ENCODE measurements at places on chromosomes 13 and 19.

DNA sequence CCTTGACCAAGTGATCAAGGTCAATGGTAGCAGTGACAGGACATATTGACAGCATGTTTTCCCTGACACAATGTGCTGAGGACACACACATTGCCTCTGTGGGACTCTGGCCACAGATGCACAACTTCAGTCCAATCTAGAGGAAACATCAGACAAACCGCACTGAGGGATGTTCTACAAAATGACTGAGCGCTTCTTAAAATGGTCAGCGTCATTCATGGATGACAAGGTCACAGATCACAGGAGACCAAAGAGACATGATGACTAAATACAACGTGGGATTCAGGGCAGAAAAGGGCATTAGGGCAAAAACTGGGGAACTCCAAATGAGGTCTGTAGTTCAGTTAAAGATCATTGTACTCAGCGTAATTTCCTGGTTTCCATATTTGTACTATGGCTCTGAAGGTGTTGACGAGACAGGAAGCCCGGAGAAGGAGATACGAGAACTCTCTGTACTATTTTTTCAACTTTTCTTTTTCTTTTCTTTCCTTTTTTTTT is 20.6 kb downstream of the PBX4 start:
- DNase-seq = no peak

DNA sequence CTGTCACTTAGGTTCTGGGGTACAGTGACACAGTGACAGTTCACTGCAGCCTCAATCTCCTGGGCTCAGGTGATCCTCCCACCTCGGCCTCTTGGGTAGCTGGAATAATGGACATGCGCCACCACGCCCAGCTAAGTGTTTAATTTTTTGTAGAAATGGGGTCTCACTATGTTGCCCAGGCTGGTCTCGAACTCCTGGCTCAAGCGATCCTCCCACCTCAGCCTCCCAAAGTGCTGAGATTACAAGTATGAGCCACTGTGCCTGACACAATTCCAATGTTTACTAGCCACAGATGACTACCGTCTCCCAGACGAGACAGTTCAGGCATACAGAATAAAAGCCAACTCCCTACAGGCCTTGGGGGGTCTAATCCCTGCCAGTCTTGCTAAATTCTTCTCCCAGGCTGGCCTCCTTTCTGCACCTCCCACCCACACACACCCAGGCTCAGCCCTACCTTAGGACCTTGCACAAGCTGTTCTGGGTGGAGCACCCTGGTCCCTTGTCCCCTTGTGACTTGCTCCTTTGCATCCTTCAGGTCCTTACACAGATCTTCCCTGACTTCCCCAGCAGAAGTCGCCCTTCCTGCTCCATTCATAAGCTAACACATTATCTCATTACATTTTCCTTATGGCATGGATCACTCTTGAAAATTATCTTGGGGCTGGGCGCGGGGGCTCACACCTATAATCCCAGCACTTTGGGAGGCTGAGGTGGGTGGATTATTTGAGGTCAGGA is 106.4 kb downstream of the INSR start:
- no peak for DNase-seq

DNA sequence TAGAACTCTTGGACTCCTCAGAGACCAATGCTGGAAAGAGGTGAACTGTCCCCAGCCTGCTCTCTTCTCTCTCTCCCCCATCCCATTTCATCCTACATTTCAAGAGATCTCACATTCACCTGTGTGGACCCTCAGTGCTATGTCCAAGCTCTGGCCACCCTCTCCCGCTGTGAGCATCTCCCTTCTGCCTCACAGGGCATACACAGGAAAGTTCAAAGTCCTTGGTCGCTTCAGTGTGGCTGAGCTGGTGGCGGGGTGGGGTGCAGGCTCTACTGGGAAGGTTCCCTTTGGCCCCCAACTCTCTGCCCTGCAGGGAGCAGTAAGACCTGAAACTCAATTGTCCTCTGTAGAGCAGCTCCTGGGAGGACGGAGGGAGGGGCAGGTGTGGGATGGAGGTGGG is 27.0 kb downstream of the SPTBN4 start:
- DNase-seq = no peak

- DNase-seq = no peak
Measured at GRCh38 chr13:85373322-85373721, 425.9 kb downstream of the SLITRK6 start.

- no peak for DNase-seq
Measured at GRCh38 chr13:48317511-48318376, 14.2 kb downstream of the RB1 start.

GRCh38 chr19:13865571-13866462 is 11.1 kb upstream of the NANOS3 start:
- no peak for DNase-seq

GRCh38 chr13:113371061-113371460 is 7.1 kb upstream of the GRTP1 start:
- DNase-seq = no peak

DNA sequence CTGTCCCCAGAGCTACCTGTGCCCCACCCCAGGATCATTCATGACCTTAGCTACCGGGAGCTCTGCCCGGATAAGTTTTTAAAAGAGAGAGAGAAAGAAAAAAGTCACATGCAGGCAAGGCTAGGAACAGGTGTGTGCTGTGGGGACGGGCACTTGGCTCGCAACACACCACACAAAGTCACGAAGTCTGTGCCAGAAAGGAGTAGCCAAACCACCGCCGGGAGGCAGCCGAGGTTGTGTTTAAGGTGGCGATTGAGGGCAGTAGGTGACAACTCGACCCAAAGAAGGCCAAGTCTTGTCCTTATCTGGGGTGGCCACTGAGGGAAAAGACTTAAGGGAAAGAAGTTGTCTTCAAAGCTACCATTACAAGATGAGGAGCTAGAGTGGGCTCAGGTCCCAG is 4.6 kb upstream of the TSHZ3 start:
- DNase-seq = no peak

DNA sequence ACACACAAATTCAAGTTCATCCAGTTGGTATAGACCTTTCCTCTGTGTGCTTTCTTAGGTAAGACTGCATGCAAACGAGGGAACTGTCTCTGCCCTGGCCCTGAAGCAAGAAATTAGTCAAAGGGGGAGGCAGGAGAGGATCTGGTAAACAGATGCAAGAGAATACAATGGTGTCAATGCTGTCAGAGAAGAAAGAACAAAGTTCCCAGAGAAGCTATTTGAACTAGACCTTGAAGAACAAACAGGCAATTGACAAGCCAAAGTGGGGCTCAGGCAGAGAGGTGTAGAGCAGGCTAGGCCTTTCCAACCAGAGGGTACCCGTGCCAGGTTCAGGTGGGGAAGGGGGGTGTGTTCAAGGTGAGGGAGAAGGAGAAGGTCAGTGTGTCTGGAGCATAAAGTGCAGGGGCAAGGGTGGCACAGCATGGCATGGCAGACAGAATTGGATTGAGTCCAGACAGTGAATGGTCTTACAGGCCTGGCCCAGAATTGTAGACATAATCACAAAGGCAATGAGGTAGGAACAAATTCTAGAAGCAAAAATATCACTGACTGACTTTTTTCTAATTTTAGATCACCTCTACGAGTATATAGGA is 95.0 kb upstream of the STARD13 start:
- DNase-seq = no peak

- no peak for DNase-seq
Measured at GRCh38 chr13:36918246-36919131, 1.5 kb downstream of the SMAD9 start.

DNA sequence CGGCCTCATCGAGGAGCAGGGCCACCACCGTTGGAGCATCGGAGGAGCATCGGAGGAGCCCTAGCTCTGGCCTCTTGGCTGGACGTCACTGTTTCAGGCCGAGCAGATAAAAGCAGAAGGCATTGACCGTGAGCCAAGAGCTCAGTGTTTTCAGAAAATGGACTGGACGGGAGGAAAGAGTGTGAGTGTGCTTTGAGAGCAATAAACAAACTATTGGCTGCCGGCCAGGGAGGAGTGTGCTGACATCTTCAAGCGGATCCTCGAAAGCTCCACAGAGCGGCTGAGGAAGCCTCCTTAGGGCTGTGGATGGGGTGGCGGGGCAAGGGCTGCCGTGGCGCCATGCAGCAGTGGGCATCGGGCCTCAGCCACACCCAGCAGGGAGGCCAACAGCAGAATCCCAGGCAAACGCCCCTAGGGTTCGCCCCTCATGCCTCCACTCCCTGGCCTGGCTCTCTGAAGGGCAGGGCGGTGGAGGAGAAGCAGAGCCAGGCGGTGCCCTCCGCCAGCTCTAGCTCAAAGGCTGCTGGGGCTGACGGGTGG is 41.8 kb downstream of the IRS2 start:
- DNase-seq = no peak

- DNase-seq = no peak
Measured at GRCh38 chr19:5903056-5903623, 450 bp downstream of the NDUFA11 start.

- DNase-seq = no peak
Measured at GRCh38 chr19:6540918-6541689, 10.3 kb downstream of the TNFSF9 start.

GRCh38 chr19:30428844-30429243 is 56.7 kb downstream of the ZNF536 start:
- no peak for DNase-seq

GRCh38 chr13:107275945-107276614 is 708.1 kb upstream of the ARGLU1 start:
- no peak for DNase-seq

DNA sequence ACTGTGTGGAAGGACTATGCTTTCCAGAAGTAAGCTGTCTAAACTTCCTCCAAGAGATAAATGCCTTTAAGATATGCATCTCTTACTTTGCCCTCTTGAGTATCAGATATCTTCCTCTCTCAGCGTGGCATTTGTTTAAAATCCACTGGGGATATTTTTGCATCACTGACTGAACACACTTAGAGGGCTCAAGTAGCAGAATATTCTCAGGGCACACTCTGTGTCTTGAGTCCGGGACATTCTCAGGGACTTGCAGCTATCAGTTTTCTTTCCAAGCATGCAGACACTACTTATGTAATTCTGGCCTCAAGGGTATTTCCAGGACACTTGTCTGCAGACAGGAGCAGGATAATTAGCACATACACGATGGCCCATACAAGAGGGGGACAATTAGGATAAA is 84.7 kb downstream of the ERCC5 start:
- DNase-seq = no peak

- DNase-seq = no peak
Measured at GRCh38 chr19:15445807-15446376, 3.9 kb downstream of the WIZ start.

DNA sequence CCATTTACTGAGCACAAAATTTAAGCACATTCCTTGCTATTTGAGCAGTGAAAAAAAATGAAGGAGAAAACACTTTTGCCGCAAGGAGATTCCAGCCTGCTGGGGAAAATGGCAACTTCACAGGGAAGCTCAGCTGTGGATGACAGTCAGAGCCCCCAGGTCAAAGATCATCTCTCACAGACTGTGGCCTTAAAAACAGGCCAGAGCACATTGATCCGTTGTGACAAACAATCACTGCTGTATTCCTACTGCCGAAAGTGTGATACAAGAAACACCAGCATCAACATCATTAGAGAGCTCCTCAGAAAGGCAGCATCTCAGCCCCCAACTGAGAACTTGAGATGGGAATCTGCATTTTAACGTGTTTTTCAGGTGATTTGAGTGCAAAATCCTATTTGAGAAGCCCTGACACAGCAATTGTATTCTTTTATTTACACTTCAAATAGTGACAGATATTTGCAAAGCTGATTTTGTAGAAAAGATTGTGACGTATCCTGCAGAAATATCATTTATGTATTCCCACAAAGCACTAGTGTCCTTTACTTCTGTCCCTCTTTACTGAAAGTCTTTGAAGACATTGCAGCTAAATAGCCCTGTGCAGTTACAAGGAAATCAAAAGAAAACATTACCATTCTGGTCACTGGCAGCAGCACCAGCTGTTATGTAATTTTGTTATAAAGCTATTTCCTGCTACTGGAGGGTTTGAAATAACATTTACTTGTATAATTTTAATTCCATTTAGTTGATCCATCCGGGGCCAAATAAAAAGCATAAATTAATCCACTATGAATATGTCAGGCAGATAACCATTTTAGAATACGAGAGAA is 652.0 kb downstream of the LIG4 start:
- no peak for DNase-seq

- DNase-seq = no peak
Measured at GRCh38 chr13:103517066-103517767, 451.0 kb upstream of the SLC10A2 start.

DNA sequence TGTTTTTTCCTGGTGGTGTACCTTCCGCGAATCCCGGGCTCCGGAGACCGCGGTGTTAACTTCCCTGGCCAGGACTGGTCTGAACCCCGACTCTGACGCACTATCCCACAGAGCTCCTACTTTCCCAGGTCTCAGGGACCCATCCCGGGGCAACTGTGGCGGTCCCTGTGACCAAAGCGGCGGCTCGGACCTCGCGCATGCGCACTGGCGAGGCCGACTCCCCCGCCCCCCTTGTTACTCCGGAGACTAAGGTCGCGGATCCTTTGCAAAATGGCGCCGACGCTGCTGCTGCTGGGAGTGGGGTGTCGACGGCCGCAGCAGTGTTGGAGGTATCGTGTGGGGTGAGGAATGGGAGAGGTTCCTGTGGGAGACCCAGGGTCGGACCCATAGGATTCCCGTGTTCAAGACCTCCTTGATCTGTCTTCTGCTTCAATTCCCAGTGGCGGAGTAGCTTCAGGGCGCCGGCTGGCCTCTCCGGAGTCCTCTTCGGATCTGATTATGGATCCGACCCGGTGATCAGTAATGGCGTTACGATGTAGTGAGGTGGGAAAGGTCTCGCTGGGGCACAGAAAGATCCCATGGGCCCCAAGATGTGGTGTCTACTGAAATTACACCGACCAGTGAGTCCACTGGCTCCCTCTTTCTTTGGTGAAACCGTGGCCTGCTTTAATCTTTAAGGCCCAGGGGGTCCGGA is 66.6 kb upstream of the ZNF527 start:
- DNase-seq = no peak

DNA sequence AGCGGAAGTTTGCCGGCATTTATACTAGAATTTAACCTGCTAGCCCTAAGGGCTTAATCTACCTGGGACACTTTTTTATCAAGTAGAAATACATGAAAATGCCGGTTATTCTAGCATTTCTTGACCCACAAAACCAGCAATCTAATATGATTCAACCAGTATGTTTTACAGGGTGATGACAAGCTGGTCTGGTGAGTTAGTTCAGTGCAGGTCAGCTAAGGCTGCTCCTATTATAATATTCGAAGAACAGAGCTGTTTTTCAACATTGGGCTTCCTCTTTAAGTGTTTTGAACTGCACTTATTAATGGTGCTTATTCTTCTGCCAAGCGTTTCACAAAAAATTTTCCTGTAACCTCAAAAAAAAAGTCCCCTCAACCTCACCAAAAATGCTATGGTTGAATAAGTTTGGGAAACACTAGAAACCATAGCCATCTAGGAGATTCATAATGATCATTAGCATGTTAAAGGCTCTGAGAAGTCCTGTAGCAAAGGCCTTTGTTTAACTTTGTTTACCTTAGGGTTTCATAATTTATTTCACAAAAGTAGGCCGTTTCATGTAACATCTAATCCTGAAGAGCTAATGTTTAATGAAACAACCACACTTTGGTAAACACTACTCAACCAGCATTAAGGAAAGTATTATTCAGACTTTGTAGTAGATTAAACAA is 526.6 kb downstream of the KLF12 start:
- DNase-seq = no peak

DNA sequence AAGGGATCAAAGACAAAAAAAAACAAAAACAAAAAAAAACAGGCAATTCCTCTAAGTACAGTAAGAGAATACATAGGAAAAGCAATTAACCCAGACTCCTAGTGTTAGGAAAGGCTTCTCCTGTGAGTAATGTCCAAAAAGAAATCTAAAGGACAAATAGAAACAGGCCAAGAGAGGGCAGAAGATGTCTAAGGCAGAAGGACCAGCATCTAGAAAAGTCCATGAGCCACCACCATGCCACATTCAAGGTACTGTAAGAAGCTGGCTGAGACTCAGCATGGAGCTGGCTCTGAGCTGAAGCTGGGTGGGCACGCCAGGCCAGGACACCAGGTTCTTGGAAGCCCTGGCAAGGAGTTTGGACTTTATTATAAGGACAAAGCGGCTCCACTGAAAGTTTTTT is 118.1 kb upstream of the FRY start:
- no peak for DNase-seq
